ENCODE measurements at places on chromosomes 13 and 19. TPM values are rescaled to one million over a fixed set of nuclear protein-coding genes. Genes with fewer than 3 reads are reported as not detected.

Gene RNF225
- polyA plus RNA-seq, result not detected

GRCh38 chr19:7678971-7679751, 1.5 kb upstream of the TRAPPC5 start:
- H3K36me3 ChIP-seq, result peaks cover 3% of the 10 kb centered on the region
- H3K4me3 ChIP-seq, result no peak overlapping the region
- no peaks in the 10 kb centered on the region for H3K4me1 ChIP-seq
- DNase-seq, result peak; percentile 27

GRCh38 chr13:52884429-52885010, 36.1 kb upstream of the PCDH8 start:
- no peaks in the 10 kb centered on the region for H3K4me1 ChIP-seq
- H3K27me3 ChIP-seq, result no peaks in the 10 kb centered on the region
- no peak for DNase-seq
- no peaks in the 10 kb centered on the region for H3K36me3 ChIP-seq

Gene TEKTIP1
- polyA plus RNA-seq, result 3.3 TPM

DNA sequence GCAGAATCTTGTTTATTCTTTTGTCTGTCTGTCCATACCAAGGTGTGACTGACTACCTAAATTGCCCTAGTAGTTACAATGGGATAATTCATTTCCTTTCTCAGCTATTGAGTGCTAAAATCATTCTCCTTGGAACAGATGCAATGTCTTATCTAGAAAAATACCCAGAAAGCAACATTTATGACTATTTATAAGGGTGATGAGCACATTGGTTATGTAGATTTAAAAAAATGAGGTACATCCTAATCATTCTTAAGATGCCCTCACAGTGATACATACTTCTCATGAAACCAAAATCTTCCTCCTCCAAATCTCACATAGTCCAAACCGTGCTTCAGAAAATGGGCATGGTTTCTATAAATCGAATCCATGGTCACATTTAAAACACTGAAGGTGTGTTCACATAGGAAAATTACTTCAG, 11.6 kb upstream of the UBE2L5 start:
- H3K4me1 ChIP-seq, result no peaks in the 10 kb centered on the region
- no peak overlapping the region for H3K27ac ChIP-seq
- no peaks in the 10 kb centered on the region for H3K27me3 ChIP-seq
- H3K4me3 ChIP-seq, result no peak overlapping the region
- no peak for DNase-seq
